Fibroblast of skin of right biceps (primary cell): ENCODE measurements at places on chromosomes 5 and 9.

DNA sequence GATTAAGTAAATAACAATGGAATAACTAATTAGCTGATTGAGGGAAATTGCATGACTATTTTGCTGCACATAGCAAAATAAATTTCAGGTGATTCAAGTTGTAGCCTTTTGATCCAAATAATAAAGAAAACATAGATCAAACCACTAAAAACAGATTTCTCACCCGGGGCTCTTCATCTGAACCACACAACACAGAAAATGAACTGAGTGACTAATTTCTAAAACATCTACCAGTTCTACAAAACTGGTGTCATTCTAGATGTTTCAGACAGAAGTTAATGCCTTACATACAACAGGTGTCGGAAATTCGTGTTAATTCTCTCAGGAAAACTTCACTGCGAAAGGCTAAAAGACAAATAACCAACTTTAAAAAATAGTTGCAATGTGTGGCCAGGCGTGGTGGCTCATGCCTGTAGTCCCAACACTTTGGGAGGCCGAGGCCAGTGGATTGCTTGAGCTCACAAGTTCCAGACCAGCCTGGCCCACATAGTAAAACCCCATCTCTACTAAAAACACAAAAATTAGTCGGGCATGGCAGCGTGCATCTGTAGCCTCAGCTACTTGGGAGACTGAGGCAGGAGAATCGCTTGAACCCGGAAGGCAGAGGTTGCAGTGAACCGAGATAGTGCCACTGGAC is 6.9 kb downstream of the PROP1 start:
- no peak for DNase-seq

DNA sequence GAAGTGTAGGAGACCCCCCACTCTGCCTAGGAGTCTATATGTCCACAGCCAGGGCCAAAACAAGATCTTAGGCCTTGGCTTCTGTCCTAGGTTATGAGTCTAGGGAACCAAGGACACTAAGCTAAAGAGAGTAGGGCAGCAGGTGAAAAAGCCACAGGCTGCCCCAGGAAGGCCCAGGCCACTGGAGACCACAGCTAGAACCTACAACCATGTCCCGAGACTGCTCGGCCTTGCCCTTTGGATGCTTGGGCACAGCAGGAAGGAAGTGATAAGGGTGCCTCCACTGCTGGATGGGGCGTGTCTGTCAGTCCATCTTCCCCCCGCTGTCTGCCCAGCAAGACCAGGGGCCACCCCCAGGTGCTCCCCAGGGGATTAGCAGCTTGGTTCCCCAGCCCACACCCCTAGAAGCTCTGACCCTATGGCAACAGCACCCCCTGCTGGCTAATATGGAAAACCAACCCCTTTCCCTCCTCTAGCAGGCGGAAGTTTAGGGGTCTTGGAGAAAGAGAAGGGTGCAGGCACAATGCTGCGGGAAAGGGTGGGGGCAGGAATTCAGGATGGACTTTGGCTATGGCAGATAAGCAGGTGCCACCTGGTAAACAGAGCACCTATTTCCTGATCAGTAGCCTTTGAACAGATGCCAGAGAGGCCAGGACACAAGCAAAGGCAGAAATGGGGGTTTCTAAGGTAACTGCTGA is 10.5 kb upstream of the IRF1 start:
- peak; percentile 62 for DNase-seq

DNA sequence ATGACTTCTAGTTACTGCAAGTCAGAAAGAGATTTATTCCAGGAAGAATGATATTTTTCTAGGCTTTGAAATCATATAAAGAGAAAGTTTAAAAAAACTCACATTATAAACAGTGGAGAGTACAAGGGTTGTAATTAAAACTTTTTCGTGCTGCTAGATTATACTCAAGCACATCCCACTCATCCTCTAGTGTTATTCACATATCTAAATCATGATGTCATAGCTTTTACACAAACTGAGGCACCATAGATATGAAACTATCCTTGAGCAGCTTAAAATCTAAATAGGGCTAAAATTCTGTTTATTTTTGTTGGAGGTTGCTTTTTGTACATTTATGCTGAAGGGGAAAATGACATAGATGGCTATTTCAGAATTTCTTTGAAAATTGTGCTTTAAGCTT is 30.0 kb downstream of the TENT2 start:
- peak; percentile 2 for DNase-seq

DNA sequence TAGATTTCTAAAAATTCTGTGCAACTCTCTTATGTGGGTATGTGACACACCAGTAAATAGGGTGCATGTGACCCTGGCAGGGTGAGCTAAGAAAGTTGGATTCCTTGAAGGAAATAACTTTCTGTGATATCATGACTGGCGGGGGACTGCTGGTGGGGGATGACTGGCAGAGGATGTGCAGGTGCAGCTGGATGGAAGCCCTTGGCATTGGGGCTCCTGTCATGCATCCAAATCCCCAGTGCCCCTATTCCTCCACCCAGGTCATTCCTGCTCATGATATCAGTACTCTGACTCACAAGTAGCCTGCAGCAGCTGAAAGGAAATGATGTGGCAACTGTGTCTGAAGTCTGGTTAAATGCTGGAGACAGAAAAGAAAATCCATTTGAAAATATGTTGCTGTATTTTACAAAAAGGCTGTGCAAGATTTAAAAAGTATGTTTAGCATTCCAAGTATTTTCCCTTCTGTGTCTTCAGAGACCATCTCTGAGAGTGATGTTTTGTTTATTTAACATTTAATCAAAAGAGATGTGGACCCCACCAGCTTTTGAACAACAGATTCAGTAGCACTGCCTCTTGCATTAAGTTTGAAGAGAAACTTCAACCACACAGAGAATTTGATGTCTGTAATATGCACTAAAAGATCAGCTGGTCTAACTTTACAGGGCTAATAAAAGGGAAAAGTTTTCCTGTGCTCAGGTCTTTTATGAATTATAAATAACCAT is 17.9 kb upstream of the ZSWIM6 start:
- peak; percentile 91 for DNase-seq

DNA sequence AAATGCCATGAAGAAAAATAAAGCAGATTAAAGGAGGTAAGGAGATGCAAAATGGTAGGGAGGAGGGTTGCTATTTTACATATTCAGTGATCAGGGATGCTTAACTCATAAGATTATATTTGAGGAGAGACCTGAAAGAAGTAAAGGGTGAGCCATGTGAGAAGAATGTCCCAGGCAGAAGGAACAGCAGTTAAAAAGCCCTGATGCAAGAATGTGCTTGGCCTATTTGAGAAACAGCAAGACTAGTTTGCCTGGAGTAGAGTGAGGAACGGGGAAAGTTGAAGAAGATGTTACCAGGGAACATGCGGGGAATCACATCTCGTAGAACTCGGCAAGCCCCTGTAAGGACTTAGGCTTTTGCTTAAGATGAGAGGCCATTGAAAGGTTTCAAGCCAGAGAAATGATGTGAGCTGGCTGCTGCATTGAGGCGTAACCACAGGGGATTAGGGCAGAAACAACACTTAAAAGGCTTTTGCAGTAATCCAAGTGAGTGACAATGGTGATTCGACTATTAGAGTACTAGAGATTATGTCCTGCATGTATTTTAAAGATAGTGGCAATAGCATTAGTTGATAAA is 198.7 kb downstream of the VPS13A start:
- peak; percentile 25 for DNase-seq

GRCh38 chr5:56454219-56454862 is 221.2 kb upstream of the ANKRD55 start:
- no peak for DNase-seq

- peak; percentile 99 for DNase-seq
These were observed 6.9 kb upstream of the ZBTB5 start for GRCh38 chr9:37471942-37472684.

GRCh38 chr9:81566074-81566698 is 123.2 kb downstream of the TLE1 start:
- DNase-seq, result no peak

- DNase-seq, result no peak
These were observed 97.7 kb upstream of the HCN1 start for GRCh38 chr5:45793638-45794532.

DNA sequence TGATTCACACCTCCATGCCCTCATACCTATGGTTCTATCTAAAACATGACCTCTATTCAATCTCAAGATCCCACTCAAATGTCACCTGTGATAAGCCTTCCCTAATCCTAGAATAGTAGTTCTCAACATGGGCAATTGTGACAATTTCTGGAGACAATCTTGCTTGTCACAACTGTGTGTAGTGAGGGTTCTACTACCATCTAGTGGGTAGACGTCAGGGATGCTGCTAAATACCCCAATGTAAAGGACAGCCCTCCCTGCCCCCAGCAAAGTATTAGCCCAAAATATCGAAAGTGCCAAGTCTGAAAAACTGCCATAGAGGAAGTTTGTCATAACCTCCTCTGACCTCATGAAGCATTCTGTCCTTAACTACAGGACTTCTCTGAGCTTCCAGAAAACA is 32.0 kb downstream of the TBCA start:
- no peak for DNase-seq

- no peak for DNase-seq
These were observed 108.8 kb downstream of the SLC12A2 start for GRCh38 chr5:128192368-128192767.

- no peak for DNase-seq
These were observed 51.8 kb upstream of the FOXI1 start for GRCh38 chr5:170053896-170054295.

- no peak for DNase-seq
These were observed 130.3 kb downstream of the NSG2 start for GRCh38 chr5:174175716-174176268.

- no peak for DNase-seq
These were observed 7.1 kb downstream of the CCDC69 start for GRCh38 chr5:151216781-151217180.

- DNase-seq, result no peak
These were observed 25.9 kb downstream of the ERBIN start for GRCh38 chr5:65952259-65952658.
